SW480 (cell line): ENCODE measurements at places on chromosomes 4 and X.
A peak's percentile ranks its signal among the peaks of the same experiment; 100 is the strongest.

GRCh38 chr4:19309378-19309777 lies 942.3 kb upstream of the SLIT2 start:
- no peak for DNase-seq

DNA sequence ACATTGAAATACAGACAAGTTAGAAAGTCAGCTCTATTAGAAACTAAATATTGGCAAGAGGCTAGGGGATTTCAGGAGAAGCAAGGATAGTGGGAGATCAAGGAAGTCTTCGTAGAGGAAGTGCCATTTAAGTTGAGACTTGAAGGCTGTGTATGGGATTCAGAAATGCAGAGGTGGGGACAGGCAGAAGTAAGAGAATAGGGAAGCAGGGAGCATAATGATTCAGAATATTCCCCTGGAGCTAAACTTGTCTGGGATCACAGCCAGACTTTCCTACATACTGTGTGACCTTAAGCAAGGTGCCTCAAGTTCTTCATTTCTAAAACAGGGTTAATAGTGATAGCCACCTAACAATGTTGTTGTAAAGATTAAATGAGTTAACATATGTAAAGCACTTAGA lies 108.8 kb downstream of the DDIT4L start:
- no peak for DNase-seq

GRCh38 chrX:150202641-150203247 lies 160.4 kb upstream of the MAMLD1 start:
- DNase-seq: no peak

DNA sequence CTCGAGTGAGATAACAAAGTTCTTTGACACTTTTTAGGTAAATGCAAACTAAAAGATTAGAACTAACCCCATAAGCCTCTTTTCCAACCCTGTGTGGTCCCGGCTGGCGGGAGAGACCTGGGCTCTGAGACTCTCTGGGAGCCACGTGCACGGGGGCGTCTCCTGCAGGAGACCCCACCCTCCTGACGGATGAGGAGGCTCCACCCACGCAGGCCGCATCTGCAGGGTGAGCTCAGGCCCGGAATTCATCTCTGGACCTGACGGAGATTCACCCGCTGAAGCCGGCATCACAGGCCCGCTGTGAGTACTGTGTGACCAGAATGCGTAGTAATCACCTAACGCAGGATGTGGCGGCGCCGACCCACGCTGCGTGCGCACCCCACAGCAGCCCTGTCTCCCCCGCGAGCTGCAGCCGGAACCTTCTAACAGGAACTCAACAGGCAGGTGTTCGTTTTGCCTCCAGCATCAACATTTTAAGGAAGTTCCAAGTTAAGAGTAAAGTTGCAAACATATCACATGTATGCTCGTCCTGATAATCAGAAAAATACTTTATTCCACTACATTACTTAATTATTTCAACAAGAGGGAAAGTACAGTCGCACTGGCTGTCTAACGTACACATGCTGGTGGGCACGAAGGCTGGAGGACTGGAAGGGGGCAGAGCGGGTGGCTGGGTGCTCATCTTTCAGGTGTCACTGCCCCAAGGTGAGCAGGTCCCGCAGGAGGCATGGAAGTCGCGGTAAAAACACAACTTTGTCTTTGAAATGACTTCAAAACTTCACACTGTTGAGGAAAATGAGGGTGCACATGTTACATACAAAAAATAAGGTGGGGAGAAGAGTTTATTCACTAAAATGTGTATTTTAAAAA lies 44.5 kb downstream of the FGFRL1 start:
- peak; percentile 64 for DNase-seq

- peak; percentile 56 for DNase-seq
These were observed 404.5 kb downstream of the BCOR start for GRCh38 chrX:39693298-39693697.

GRCh38 chr4:173575482-173576152 lies 45.6 kb upstream of the HAND2 start:
- no peak for DNase-seq

GRCh38 chr4:100816436-100817045 lies 298.7 kb upstream of the EMCN start:
- DNase-seq: no peak

GRCh38 chr4:26321373-26322221 lies 783 bp downstream of the RBPJ start:
- peak; percentile 32 for DNase-seq

GRCh38 chr4:52376132-52376704 lies 282.9 kb downstream of the USP46 start:
- DNase-seq: peak; percentile 23

DNA sequence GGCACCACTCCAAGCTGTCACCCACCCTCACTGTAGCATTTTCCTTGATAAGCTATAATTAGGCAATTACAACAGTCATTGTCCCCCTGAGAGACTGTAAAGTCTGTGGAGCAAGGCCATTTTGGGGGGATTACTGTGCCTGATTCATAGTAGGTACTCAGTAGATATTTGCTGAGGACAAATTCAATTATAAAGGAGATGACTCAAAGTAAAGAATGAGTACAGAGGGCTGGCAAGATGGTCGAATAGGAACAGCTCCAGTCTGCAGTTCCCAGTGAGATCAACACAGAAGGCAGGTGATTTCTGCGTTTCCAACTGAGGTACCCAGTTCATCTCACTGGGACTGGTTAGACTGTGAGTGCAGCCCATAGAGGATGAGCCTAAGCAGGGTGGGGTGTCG lies 42.0 kb downstream of the MAOB start:
- no peak for DNase-seq
